ENCODE measurements at places on chromosomes 7 and 10.

DNA sequence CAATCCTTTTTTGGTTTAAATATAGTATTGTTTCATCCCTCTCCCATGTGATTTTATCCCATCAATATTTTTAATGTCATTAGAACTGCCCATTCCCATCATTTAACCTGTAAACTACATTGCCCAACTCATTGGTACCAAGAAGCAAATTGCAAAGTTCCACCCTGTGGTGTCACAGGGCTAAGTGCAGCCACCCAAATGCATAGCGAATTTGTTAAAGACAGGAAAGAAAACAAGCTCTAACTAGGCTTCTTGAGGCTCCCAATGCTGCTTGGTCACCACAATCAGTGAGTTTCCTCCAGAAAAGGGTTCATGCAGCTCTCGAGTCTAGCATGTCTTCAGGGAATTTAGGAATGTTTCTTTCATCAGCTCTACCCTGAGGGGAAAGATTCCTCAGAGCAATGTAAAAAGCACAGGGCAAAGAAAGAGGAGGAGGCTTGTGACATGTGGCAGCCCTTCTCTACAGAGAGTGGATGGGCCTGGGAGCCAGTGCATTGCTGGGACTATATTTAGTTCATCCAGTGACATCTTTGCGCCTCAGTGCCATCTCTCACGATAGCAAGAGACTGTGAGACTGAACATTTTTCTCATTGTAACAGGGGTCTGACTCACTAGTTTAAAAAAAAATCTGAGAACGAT, 58.1 kb downstream of the CAV1 start:
- DNase-seq: no peak

GRCh38 chr10:70688828-70689227, 16.5 kb downstream of the ADAMTS14 start:
- no peak for DNase-seq

DNA sequence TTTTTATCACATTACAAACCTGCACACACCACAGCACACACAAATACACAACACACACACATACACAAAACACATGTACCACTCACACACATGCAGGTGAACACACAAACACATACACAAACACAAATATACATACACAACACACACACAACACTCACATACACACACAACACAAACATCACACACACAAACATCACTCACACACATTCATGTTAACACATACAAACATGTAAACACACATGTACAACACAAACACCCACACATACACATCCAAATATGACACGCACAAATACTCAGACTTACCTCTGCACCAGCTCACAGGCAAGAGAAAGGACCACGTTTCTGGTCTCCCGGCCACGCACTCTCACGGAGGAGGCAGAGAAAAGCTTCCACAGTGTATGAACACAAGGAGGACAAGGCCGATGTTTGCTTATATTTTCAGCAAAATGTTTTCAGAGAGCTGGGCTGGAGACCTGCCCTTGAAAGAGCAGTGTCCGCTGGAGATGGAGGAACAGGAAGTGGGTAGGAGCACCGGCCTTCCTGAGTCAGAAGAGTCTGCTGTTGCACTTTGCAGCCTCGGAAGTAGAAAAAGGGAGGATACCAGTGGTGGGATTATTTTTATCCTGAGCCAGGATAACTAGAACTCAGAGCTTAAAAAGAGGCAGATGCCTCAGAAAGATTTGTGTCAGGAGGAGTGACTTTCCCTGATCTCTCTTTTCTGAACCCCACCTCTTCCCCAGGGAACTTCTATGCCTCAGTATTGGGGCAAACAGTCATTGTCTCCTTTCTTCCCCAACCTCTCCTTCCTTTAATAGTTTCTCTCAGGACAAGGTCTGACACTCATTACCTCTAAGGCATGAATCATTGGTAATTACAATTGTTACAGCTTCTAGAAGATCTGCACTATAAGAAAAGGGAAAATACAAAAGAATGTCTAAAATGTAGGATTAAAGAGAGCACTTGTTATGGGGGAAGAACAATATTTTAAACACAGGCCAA, at the start of gene GIMAP6:
GIMAP6 (minus strand) TSS at position 520 of the 999 bp plus-strand sequence. CDS start 2,243 bp downstream, outside the sequence.
- DNase-seq: peak; percentile 38

DNA sequence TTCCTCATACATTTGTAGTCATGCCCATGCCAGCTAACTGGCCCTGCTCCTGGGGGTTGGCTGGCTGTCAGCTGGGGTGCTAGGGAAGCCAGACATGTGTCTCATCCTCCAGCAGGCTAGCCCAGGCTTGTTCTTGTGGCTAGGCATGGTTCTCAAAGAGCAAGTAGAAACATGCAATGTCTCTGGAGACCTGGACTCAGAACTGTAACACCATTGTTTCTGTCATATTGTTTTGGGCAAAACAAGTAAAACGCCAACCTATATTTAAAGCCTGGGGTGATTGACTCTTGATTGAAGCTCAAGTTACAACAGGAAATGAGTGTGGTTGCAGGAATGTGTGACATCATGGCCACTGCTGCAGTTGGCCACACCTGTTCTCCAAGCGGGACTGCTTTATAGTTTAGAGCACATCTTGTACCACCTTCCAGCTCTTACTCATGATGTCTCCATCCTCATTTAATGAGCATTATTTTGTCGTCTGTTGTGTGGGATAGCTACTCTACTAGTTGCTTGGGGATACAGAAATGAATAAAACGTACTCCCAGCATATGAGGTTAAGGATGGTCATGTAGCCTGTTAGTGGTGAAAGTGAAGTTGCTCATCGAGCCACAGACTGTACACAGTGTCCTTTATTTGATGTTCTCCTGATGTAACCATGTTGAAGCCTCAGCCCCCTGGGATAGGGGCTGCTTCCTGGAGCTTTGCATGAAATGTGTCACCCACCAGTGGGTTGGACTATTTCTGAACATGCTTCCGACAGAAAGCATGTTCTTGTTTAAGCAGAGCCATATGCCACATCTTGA, 168.4 kb downstream of the SORCS3 start:
- DNase-seq: no peak

- no peak for DNase-seq
Measured at GRCh38 chr7:141585592-141586510, 34.6 kb downstream of the AGK start.

- DNase-seq: no peak
Measured at GRCh38 chr7:83447681-83448080, 201.3 kb downstream of the SEMA3E start.
